ENCODE measurements at places on chromosomes 5 and 9.

GRCh38 chr5:34959323-34959722, 30.0 kb downstream of the DNAJC21 start:
- DNase-seq = peak; percentile 7

GRCh38 chr5:140345919-140346347, 470 bp downstream of the HBEGF start:
- DNase-seq = peak; percentile 55

DNA sequence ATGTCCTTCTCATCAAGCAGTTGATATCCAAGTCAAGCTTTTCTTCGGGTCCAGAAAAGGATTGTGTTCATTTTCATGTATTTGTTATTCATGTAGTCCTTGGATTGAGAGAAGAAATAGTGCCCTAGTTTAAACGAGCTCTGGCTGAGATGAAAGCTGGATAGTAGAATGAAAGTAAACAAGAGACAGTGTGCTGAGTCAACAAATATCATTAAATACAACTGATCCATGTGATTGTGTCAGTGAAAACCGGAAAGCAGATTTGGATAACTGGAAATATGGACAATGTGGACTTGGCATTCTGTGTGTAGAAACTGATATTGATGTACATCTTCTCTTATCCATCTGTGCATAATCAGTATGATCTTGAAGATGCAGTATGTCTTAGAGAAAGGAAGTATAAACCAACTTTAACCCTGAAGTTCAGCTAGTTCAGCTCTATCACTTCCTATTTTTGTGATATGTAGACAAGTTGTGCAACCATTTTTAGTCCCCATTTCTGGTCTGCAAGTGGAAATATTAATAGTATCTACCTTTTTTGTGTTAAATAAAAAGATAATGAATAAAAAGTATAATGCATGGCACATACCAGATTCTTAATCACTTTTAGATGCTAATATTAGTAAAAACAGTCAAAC, 4.4 kb downstream of the MUSK start:
- DNase-seq = peak; percentile 53

GRCh38 chr5:180525399-180525798, 31.2 kb downstream of the CNOT6 start:
- peak; percentile 39 for DNase-seq

GRCh38 chr5:95760273-95761191, 29.4 kb downstream of the RHOBTB3 start:
- peak; percentile 48 for DNase-seq

DNA sequence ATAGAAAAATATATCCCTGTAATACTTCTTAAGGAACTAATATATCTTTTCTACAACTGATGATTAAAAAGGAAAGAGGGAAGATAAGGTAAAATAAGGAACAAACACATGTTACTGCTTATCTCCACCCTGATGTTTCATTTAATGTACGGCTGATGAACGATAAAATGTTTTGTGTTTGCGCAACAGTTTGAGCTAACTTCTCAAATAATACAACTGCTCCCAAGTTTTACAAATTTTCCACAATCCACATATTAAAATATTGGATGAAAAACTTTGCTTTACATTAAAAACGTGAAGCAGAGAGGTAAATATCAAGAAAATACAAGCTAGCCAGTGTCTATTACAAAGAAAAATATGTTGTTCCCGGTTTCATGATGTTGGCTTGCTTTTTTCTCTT, 21.0 kb upstream of the CSNK1G3 start:
- DNase-seq = no peak

DNA sequence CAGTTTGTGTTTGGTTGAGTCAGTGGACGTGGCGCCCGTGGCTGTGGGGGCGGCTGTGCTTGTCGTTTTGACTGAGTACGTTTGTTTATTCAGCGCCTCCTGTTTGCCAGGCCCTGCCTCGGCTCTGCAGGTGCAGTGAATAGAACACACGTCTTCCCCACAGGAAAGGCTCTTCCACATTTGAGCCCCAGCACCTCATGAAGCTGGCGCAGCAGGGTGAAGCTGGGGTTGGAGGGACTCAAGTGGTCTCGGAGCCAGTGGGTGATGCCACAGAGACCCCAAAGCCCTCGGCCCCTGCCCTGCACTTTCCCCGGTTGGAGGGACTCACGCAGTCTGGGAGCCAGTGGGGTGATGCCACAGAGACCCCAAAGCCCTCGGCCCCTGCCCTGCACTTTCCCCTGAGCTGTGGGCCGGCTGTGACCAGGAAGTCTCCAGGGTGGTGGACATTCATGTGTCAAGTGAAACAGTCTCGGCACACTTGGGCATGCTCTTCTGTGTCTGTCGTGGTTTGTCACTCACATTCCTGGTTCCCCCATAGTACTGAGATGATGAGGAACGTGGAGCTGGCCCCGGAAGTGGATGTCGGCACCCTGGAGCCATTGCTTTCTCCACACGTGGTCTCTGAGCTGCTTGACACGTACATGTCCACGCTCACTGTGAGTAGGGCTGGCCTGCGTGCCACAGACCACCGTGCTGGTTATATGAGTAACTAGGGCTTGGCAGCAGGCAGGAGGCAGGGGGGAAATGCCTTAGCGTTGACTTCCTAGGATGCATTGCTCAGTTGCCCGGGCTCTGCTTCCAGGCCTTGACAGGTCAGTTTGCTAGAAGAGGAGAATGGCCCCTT, 13.6 kb downstream of the EXOC3 start:
- DNase-seq = no peak

DNA sequence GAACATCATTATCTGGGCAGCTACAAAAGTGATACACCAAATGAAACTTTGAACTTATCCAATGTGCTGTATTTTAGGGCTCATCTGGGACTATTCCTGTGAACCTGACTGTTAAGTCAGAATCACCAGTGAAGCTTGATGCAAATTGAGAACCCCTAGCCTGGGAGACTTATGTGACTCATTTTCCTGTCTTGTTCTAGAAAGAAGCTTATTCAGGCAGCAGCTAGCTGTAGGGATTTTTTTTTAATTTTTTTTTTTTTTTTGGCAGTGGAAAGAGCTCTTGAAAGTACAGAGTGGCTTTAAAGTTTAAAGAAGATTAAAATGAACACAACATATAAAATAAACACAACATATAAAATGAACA, 81.1 kb upstream of the TNFAIP8 start:
- DNase-seq = peak; percentile 42

DNA sequence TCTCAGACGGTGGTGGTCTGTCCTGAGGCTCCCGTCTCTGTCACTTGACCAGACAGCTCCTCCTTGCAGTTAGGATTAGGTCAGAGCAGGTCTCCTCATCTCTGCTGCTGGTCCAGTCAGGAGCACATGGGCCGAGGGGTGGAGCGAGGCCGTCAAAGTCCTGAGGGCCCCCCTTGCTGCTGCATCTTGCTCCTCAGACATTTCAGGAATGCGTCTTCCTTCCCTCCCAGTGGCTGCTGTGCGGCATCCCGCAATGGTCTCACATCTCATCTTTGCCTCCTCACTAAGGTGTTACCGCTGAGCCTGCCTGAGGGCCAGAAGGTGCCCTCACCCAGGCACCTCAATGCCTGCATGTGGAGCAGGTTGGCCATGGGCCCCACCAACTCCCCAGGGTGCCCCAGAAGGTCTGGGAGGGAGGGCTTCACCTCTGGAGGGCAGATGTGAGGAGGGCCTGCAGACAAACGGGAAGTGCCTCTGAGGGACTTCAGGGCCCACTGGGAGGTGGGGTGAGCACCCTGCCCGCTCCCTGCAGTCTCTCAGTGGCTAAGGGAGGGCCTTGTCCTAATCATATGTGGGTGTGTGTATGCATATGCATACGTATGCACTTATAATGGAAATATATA, 137.7 kb upstream of the LMX1B start:
- DNase-seq = peak; percentile 31

GRCh38 chr5:94102849-94103248, 361.4 kb upstream of the POU5F2 start:
- DNase-seq = no peak

GRCh38 chr5:141001844-141002604, 35.7 kb downstream of the PCDHAC2 start:
- no peak for DNase-seq

DNA sequence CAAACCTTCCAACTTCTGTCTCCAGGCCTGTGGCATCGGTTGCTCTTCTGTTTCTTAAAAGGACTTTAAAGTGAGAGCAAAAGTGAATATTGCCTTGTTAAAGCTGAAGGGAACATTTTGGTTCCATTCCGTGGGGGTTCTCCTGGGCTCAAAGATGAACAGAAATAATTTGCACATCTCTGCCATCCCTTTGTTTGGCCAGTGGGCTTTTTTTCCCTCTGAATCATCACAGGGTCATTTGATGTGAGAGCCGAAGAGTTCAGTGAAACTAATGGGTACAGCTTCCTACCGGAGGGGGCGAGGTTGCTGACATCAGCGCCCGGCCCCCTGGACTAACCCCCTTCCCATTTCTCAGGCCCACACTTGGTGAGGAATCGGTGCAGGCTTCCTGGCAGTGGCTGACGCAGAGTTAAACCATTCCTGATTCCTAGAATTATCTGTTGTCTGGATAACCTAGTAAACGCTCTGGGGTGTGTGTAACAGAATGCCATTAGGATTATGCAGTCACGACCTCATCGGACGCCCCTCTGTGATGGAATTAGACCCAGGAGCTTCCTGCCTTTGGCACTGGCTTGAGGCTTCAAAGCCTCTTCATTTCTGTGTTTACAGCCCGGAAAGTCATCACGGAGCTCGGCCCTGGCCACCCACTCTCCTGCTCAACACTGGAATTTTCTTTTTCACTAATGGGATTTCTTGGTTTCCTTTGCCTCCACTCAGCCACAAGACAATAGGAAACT, 61.6 kb upstream of the RPL26L1 start:
- no peak for DNase-seq

- no peak for DNase-seq
Observed at GRCh38 chr9:103458826-103459225, 463.7 kb downstream of the CYLC2 start.

DNA sequence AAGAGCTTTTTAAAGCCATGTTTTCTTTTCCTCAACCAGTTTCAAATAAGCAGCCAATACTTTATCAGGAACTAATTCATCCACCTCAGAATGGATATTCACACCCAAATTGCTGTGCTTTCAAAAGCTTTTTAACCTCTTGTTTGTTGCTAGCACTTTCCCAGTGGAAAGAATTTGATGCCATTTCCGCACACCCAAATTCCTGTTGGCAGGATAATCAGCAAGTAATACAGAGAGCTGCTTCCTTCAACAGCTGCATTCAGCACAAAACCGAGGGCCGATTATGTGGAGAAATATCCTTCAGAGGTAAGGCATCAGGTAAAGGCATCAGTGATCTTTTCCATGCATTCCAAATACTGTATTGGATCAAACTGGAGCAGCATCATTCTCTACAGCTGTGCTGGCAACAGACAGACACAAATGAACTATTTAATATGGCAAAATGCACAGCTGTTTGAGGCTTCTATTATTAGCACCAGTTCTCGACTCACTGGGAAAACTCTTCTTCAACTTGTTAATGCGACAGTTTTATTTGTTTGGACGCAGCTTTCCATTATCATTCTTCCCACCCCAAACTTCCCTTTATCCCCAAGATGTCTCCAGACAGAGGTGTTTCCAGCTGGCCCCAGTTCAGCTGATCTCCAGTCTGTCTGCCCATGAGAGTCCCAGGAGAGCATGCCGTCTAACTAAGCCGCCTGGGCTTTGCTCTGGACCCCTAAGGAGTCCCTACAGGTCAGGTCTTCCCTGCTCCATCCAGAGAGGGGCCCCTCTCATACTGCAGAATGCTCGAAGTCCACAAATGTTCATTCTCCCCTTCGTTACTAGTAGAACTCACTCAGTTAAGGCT, 22.2 kb upstream of the MGAT1 start:
- no peak for DNase-seq

- DNase-seq = no peak
Observed at GRCh38 chr5:171428168-171428696, 8.8 kb downstream of the FGF18 start.

DNA sequence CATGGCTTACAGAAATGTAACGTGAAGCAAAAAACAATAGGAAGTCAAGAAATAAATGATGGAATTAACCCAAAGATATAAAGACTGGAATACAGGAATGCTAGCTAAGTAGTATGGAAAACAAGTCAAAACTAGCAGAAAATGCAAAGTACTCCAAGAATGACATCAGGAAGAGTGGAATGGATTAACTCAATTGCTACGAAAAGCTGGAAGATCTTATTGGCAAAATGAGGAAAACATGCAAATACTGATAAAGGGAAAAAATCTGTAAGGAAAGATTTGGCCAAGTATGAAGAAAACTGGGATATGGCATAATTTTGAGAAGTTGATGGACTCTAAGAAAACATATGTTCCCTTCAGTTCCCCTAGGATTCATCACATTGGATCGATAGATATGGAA, 324.5 kb upstream of the ZNF608 start:
- DNase-seq = no peak

DNA sequence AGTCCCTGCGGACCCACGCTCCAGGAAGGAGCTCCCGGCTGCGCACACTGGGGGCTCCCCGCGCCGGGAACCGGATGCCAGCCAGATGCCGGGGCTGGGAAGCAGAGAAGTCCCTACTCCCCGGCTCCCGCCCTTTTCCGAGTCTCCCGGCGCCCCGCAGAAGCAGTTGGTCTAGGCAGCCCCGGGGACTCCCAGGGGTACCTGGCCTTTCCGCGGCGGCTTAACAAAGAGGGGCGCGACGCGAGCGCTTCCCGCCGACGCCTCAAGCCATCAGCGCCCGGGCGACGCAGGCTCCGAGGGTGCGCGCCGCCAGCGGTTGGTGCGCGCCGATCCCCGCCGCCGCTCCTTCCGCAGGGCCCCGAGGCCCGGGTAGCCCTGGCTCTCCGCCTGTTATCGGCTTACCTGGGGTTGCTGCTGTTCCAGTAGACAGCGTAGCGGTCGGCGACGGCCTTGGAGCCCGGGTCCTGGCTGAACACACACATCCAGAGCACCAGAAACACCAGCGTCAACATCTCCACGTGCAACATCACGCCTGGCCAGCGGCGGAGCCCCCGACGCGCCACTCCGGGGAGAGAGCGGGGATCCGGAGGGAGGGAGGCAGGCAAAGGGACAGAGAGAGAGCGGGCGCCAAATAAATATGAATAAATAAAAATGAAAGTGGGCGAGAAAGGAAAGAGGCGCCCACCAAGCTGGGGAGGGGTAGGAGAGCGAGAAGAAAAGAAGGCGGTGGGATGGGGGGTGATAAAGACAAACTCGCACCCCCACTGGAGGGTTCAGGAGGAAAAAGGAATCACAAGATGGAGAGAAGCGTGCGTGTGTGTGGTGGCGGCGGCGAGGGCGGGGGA, 428 bp downstream of the EFNA5 start:
- DNase-seq = peak; percentile 24
